ENCODE measurements at places on chromosomes 5 and 9. TPM values are rescaled to one million over a fixed set of nuclear protein-coding genes. Genes with fewer than 3 reads are reported as not detected.

Gene SLC4A9
- total RNA-seq = not detected

Gene TUSC1
- total RNA-seq = not detected

Gene SHISAL2B
- total RNA-seq = not detected

DNA sequence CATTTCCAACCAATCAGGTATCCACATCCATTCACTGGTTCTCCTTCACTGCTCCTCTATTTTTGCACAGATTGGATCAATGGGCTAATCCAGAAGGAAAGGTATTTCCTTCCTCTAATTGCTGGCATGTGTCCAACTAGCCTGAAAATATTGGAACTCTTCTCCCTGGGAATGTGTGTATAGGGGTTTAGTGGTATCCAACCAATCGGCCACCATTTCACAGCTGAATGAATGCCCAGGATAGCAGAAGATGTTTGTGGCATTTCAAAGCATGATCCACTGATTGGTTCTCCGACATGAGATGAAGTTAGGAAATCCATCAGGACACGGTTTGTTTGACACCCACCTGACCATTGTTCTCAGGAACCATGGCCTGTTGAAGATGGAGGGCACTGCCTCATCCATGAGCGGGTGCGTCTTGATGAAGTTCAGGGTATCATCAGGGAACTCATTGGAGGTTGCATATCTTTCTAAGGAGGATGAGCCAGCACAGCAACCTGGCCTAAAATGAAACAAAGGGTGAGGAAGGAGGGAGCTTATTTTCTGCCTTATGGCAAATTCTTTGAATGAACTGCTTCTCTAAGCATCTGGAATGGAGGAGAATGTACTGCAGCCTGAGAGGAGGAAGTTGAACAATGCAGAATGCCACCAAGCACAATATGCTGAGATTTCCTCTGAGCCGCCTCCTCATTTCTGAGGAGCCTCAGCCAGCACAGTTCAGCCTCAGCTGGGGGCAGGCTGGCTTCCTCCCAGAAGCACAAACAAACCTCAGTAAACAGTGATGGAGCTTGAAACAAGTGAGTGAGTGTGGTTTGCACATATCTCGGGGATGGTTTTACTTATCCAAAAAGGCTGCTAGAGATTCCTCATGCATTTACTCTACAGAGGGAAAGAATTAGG, 94.6 kb downstream of the SEMA6A start:
- no peaks in the 10 kb centered on the region for H3K36me3 ChIP-seq
- H3K4me1 ChIP-seq = no peaks in the 10 kb centered on the region
- H3K4me3 ChIP-seq = no peak overlapping the region
- DNase-seq = no peak
- no peaks in the 10 kb centered on the region for H3K27me3 ChIP-seq

- H3K27ac ChIP-seq = peak within 1 kb of the TSS; percentile 57
- peaks cover 22% of the 10 kb centered on the region for H3K4me1 ChIP-seq
- H3K36me3 ChIP-seq = no peaks in the 10 kb centered on the region
- no peaks in the 10 kb centered on the region for H3K27me3 ChIP-seq
Observed at GRCh38 chr5:177086654-177087397, at the start of gene FGFR4. TSS of gene FGFR4 (plus strand) at chr5:177086915. CDS start at chr5:177089603, 2,688 bp downstream.

DNA sequence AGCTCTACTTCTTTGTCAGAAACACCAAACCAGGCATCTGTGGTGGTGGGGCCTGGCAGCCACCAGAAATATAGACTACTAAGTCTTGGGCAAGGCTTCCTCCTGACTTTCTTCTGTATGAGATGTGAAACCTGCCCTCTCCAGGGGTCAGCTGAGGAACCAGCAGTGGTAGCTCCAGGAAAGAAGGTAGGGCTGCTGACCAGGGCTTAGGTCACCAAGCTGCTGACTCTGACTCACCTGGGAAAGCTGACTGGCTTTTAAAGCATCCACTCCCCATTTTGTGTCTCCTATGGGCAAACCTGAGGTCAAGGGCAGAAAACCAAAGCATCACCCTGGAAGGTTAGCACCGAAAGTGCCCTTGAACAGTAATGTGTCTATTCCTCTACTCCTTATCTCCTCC, 10.4 kb upstream of the SH3TC2 start:
- H3K27ac ChIP-seq = no peak overlapping the region
- no peaks in the 10 kb centered on the region for H3K36me3 ChIP-seq
- DNase-seq = no peak
- H3K4me3 ChIP-seq = no peak overlapping the region

GRCh38 chr5:127802477-127802865, 99.3 kb downstream of the CCDC192 start:
- DNase-seq = no peak
- peaks cover 26% of the 10 kb centered on the region for H3K27me3 ChIP-seq
- H3K4me3 ChIP-seq = no peak overlapping the region
- no peaks in the 10 kb centered on the region for H3K4me1 ChIP-seq
- no peaks in the 10 kb centered on the region for H3K36me3 ChIP-seq

- H3K4me3 ChIP-seq = no peak overlapping the region
- H3K36me3 ChIP-seq = peaks cover 3% of the 10 kb centered on the region
- H3K27ac ChIP-seq = no peak overlapping the region
- H3K27me3 ChIP-seq = no peaks in the 10 kb centered on the region
Observed at GRCh38 chr9:128833696-128834095, 4.1 kb upstream of the SPOUT1 start.

Gene ZNF782
- 5.7 TPM for total RNA-seq

DNA sequence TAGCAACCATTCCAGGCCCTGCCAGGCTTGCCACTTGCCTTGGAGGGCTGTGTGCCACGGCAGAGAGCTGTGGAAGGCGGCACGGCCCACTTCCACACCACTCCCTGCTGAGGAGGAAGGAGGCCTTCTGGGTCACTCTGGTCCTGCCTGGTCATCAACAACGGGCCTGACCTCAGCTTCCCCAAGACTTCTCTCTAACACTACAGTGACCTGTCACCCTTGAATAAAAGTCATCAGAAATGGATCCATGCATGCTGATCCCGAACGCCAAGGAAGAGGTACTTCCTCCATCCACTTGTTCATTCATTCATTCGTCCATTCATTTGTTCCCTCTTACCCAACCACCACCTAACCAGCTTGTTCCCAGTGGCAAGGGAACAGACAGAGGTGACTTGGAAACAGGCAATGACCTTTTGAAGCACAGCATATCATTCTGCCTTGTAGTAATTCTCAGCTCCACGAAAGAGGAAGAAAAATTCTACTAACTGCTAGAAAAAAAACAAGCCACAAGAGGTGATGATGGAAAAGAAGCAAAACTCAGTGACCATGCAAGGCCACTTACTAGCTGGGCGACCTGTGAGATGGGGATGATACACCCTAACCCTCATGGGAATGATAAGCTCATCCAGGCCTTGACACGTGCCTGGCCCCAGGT, 58.6 kb downstream of the STK10 start:
- no peaks in the 10 kb centered on the region for H3K4me1 ChIP-seq
- no peak for DNase-seq
- H3K4me3 ChIP-seq = no peak overlapping the region
- no peaks in the 10 kb centered on the region for H3K27me3 ChIP-seq
- no peak overlapping the region for H3K27ac ChIP-seq
- no peaks in the 10 kb centered on the region for H3K36me3 ChIP-seq

Gene GGTA1
- total RNA-seq = not detected

Gene SHOC1
- not detected for total RNA-seq

DNA sequence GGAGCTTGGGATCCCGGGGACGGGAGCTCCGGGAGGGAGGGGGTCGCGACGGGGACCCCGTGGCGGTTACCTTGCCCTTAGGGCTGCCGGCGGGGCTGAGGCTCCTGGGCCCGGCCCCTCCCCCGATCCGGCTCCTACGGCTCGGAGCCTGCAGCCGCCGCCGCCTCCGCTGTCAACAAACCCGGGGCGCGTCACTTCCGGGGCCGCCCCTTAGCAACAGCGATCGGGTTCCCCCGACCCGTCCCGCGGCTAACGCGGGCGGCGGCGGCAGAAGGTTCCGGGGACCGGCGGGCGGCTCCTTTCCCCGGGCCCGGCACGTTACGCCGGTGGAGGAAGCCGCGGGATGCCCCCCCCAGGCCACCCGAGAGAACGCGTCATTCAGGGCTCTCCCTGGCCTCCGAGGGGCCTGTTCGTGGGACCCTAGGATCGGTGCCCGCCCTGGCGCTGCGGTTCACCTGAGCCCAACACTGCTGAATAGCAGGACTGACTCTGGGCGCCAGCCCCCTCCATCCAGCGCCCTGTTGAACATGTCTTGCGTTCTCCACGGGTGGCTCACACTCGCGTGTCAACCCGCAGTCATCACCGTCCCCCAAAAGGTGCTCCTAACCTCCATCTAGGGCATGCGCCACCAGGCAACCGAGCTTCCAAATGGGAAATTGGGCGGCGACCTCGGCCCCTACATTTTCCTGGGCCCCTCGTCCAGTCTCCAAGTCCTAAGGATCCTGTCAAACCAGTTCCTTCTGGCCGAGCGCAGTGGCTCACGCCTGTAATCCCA, at the start of gene ZER1:
TSS of gene ZER1 (minus strand) at position 183 of the 775 bp plus-strand sequence. CDS start 16,362 bp downstream, outside the sequence.
- peak within 1 kb of the TSS; percentile 94 for H3K4me3 ChIP-seq
- peaks cover 11% of the 10 kb centered on the region for H3K4me1 ChIP-seq
- no peaks in the 10 kb centered on the region for H3K36me3 ChIP-seq
- no peaks in the 10 kb centered on the region for H3K27me3 ChIP-seq
- peak within 1 kb of the TSS; percentile 82 for H3K27ac ChIP-seq

DNA sequence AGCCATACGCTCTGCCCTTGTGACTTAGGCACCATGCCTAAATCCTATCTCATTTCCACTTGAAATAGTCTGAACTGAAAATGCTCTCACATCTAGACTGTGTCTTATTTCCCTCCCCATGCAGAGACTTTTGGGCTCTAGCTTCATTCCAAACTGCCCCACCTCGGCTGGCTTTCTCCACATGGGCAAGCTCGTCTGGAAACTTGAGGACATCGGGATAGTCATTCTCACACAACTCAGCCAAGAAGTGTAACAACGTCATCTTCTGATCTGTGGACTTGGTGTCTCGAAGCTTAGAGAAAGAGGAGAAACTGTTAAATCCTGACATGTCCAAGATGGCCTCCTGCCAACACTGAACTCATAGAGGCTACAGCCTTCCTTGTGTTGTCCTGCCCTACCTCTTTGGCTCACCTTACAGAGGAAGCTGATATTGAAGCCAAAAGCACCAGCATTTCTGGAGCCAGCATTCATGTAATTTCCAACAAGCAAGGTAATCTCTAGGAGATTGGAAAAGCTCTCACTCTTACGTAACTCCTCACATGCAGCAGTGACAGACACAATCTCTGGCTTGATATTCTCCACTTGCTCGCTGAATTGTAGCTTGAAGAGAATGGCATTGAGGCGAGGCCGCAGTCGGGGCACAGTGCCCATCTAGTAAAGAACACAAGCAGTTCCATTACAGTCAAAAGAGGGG, 39.6 kb downstream of the PCDHGC5 start:
- H3K4me3 ChIP-seq = no peak overlapping the region
- no peaks in the 10 kb centered on the region for H3K27me3 ChIP-seq
- H3K4me1 ChIP-seq = peaks cover 44% of the 10 kb centered on the region
- peaks cover 38% of the 10 kb centered on the region for H3K36me3 ChIP-seq

DNA sequence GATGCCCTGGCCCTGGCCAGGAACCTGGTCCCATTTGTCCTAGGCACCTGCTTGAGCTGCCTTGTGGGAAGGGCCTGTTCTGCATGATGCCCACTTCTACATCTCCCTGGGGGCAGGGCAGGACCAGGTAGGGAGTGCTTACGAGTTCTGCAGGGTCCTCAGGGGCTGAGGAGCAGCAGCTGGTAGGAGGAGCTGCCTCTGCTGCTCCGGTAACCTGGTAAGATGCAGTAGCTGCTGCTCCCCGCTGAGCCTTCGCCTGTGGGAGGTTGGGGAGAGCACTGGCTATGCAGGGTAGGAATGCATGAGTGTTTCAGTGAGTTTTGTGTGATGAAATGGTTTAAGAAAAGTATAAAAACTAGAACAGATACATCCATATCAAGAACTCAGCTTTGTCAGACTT, 13.6 kb downstream of the LRRC8A start:
- H3K4me1 ChIP-seq = no peaks in the 10 kb centered on the region
- no peak overlapping the region for H3K27ac ChIP-seq
- H3K4me3 ChIP-seq = no peak overlapping the region
- H3K36me3 ChIP-seq = no peaks in the 10 kb centered on the region
- DNase-seq = no peak

GRCh38 chr5:53714667-53715010, 154.2 kb downstream of the NDUFS4 start:
- no peak overlapping the region for H3K4me3 ChIP-seq
- H3K27me3 ChIP-seq = no peaks in the 10 kb centered on the region
- no peaks in the 10 kb centered on the region for H3K36me3 ChIP-seq
- H3K27ac ChIP-seq = no peak overlapping the region

Gene DPYSL3
- total RNA-seq = 24.8 TPM

Gene TMEFF1
- 19.1 TPM for total RNA-seq

Gene PMPCA
- 94.8 TPM for total RNA-seq

DNA sequence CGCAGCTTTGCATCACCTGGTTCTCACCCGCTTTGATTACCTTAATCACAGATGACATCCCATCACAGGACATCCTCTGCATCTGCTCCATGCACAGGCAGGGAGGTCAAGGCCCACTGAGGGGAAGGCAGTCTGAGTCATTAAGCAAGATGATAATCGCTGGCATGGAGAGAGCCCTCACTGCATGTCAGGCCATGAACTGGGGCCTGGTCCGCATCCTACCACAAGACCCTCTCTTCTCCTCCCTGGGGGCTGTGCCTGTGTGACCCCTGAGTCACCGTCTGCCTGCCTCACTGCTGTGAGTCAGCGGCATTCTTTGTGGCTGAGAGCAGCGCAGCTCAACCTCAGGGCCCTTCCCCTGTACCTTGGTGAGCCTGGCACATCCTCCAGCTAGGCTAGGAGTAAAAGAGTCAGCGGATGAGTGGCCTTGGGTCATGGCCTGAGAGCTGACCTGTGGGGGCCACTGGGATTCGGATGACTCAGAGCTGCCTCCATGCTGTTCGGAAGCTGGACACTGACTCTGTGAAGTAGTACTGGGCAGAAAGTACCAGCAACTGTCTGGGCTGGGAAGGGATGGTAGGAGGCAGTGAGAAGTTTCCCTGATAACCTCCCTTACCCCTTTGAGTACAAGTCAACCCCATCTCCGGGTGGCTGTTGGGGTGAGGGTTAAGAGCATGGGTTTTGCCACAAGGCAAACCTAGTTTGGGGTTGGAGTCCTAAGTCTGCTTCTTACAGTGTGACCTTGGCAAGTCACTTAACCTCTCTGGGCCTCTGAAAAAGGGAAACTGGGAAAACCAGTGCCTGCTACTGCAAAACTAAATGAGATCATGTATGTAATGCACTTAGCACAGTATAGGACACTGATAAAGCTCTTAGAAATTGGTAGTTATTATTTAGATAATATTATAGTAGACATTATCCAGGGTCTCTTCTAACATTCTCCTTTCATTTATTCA, 14.6 kb upstream of the ARSI start:
- no peaks in the 10 kb centered on the region for H3K4me1 ChIP-seq
- no peak overlapping the region for H3K4me3 ChIP-seq
- H3K27me3 ChIP-seq = no peaks in the 10 kb centered on the region
- H3K27ac ChIP-seq = no peak overlapping the region
- H3K36me3 ChIP-seq = no peaks in the 10 kb centered on the region

GRCh38 chr9:21580636-21581378, 98.7 kb upstream of the IFNE start:
- no peak overlapping the region for H3K27ac ChIP-seq
- no peak for DNase-seq
- H3K4me1 ChIP-seq = no peaks in the 10 kb centered on the region
- H3K27me3 ChIP-seq = peaks cover 15% of the 10 kb centered on the region
- H3K36me3 ChIP-seq = no peaks in the 10 kb centered on the region
